HT-29 (cell line): ENCODE measurements at places on chromosomes 7 and 10.

DNA sequence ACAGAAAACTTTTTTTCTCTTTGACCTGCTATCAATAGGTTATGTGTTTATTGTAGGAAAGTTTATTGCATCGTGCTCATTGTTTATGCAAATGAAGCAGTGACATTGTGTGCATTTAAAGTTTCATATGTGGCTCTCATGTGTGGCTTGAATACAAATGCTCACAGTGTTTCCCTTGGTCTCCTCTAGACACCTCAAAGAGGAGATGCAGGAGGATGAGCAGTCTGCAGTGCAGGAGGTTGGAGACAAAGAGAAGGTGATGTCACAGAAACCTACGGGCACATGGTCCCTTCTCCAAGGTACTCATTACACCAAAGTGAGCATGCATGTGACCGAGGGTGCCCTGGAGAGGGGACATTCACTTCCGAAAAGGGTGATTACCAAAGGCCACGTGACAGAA, 430.2 kb downstream of the INHBA start:
- DNase-seq: no peak

DNA sequence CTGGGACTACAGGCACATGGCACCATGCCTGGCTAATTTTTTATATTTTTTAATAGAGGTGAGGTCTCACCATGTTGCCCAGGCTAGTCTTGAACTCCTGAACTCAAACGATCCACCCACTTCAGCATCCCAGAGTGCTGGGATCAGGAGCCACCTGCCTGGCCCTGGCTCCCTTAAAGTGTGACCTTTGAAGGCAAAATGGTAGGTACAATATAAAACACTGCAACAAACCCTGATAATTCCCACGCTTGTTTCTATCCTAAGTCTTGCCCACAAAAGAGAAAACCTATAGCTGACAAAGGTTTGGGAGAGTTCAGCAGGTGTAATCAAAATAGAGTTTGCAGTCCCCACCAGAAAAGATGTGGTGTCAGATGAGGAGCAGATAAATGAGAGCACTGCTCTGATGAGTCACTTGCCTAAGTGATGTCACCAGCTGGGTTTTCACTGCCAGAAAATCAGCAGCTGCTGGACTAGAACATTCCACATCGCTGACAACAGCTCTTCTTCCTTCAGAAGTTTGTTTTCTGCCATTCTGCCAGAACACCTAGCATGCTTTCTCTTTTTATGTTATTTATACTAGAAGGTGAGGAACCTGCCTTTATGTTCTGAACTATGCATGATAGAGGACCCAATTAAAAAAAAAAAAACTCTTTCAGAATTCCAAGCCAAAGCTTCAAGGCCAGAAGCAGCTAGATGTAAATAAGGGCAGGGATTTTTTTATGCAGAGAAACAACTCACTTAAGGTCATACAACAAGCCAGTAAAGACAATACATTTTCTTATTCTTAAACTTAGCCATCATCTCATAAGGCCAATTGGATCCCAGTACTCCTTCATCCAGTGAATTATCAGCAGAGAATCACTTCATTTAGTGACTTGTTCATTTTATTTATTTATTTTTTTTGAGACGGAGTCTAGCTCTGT, 18.0 kb downstream of the PURB start:
- no peak for DNase-seq

DNA sequence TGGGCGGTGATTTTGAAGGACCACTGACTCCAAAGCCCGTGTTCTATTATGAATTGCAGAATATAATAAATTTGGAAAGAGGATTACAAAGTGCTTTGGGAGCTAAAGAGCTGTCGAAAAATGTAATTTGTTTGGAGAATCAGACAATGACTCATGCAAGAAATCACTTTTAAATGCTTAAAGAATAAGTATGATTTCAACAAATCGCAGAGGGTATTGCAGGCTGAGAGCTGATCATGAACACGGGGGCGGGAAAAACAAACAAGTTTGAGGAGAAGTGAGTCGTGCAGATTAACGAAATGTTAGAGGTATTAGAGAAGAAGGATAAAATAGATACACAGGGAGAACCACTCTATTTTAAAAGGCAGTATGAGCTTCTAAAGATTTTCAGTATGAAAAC, 4.9 kb upstream of the HACD1 start:
- no peak for DNase-seq

DNA sequence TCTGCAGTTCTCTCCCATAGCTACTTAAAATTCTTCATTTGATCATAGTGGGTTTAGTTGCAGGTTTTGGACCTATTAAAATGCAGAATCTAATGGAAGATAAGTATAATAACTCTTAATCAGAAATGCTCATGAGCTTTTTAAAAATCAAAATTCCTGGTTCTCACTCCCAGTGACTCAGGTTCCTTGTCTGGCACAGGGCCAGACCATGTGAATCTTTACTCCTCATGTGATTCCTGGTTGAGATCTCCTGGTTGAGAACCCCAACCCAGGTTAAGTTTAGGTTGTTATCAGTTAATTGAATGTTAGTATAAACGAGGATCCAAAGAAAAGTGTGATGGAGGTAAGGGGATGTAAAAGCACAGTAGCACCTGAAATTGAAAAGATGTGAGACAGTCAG, 17.5 kb upstream of the TRUB1 start:
- DNase-seq: no peak

DNA sequence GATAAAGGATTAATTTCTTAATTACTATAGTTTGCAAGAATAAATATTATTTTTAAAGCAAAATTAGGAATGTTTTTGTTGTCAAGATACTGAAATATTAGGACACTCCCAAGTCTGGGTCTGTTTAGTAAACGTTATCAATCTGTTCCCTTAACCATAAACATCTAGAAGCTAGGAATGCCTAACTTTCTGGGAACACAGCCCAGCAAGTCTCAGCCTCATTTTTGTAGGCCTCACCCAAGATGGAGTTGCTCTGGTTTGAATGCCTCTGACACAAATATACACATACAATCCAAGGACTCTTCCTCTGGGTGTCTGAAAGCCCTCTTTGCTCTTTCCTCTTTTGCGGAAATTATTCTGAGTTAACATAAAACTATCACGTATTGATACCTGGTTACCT, 487.4 kb upstream of the CELF2 start:
- no peak for DNase-seq

DNA sequence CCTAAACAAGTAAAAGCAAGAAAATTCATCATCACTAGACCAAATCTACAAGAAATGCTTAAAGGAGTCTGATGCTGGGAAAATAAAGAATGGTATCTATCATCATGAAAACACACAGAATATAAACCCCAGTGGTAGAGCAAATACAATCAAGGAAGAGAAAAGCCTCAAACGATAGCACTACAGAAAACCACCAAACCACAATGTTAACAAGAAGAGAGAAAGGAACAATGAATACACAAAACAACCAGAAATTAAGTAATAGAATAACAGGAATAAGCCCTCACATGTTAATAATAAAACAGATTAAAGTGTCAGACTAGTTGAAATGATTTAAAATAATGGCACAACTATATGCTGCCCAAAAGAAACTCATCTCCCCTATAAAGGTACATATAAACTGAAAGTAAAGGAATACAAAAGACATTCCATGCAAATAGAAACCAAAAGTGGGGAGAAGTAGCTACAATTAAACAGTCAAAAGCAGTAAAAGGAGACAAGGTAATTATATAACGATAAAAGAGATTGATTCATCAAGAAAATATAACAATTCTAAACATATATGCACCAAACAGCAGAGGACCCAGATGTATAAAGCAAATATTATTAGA, 77.3 kb downstream of the JMJD1C start:
- DNase-seq: peak; percentile 19
